Right hindlimb (tissue), 1 donor: ENCODE measurements at places on chromosomes 11 and 22.

- no peak for DNase-seq
These were observed 9.9 kb downstream of the LSP1 start for GRCh38 chr11:1862588-1863351.

DNA sequence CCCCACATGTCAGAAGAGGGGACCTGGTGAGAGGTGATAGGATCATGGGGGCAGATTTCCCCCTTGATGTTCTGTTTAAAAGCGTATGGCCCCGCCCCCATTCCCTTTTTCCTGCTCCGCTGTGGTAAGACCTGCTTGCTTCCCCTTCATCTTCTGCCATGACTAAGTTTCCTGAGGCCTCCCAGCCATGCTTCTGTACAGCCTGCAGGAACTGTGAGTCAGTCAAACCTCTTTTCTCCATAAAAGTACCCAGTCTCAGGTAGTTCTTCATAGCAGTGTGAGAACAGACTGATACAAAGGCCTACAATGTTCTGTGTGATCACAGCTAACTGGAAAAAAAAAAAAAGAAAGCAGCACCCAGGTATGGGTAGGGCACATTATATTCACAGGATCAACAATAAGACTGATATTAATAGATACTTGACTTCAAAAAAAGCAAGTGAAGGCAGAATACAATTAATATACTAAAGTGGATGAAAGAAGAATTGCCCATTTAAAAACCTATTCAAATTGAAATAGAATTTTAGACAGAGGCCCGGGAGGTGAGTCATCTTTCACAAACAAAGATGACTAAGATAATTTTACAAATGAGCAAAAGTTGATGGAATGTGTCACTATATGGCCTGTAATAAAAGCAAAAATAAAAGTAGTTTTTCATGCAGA is 1.7 kb upstream of the OR52K1 start:
- DNase-seq = no peak

DNA sequence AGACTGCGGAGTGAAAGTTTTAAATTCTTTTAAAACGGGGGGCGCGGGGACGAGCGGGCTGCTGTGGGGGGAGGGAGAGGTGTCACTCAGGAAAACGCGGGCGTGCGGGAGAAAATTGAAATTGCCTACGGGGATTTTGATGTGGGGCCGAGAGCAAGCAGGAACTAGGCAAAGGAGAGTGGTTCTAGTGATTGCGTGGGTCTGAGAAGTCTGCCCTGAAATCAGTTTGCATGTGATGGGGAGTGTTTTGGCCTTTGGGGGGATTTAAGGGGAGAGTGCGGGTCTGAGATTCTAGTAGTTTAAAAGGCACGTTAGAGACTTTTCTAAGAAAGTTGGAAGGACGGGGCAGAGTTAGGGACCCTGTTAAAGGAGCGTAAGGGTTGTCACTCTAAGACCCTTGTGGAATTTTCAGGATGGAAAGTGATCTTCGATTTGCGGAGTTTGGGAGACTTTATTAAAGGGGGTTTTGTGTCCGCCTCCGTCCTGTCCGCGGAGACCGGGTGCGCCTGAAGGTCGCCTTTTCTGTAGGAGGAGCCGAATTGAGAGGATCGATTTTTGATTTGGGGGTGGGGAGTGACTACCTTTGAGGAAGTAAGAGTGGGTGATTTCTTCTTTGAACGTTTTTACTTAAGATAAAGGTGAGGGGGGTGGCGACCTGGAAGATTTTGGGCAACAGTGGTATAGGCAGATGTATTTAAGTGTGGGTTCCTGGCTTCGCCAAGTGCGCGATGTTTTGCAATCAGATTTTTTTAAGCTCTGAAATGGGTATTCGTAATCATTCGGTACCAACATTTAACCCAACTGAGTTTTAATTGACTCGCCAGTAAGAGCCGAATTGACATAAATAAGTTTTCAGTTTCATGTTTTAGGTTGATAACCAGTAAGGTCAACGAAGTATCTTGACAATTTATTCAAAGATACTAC is 1.1 kb downstream of the EED start:
- DNase-seq = peak; percentile 25

GRCh38 chr11:21142007-21142406 is 472.6 kb downstream of the NELL1 start:
- no peak for DNase-seq

GRCh38 chr11:2480874-2481220 is 36.0 kb downstream of the KCNQ1 start:
- DNase-seq = no peak

- DNase-seq = no peak
These were observed 601.3 kb downstream of the BUD13 start for GRCh38 chr11:116171271-116172140.

GRCh38 chr11:17794981-17795380 is 60.4 kb downstream of the KCNC1 start:
- no peak for DNase-seq

GRCh38 chr11:124762105-124762623 is at the start of gene ESAM:
TSS of gene ESAM (minus strand) at chr11:124762290. CDS start at chr11:124762154, 136 bp downstream.
- no peak for DNase-seq

- no peak for DNase-seq
These were observed 591.2 kb downstream of the INSC start for GRCh38 chr11:15705891-15706290.

GRCh38 chr22:45831394-45831793 is 145.6 kb downstream of the WNT7B start:
- DNase-seq = no peak

DNA sequence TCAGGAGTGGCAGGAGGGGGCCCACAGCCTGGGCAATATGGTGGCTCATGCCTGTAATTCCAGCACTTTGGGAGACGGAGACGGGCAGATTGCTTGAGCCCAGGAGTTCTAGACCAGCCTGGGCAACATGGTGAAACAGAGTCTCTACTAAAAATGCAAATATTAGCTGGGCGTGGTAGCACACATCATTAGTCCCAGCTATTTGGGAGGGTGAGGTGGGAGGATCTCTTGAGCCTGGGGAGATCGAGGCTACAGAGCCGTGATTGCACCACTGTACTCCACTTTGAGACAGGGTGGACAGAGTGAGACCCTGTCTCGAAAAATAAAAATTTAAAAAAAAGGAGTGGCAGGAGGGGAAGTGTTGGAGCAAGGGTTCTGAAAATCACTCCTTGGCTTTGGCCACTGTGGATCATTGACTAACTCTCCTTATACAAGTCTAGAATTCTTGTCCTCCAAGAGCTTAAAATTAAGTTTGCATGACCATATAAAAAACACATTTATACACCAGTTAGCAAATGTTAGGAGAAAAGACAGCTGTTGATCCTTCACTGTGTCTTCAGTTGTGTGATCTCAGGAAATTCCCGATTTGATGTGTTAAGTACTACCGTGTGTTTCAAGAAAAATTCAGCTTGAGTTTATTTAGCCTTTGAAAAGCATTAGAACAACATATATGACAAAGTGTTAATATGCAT is 2.3 kb upstream of the WEE1 start:
- DNase-seq = no peak

GRCh38 chr22:35140879-35141745 is 75.2 kb downstream of the ISX start:
- no peak for DNase-seq
